ENCODE measurements at places on chromosomes 2 and 18. TPM values are rescaled to one million over a fixed set of nuclear protein-coding genes. Genes with fewer than 3 reads are reported as not detected.

- DNase-seq: no peak
Observed at GRCh38 chr2:98240786-98241398, 105.4 kb upstream of the CNGA3 start.

DNA sequence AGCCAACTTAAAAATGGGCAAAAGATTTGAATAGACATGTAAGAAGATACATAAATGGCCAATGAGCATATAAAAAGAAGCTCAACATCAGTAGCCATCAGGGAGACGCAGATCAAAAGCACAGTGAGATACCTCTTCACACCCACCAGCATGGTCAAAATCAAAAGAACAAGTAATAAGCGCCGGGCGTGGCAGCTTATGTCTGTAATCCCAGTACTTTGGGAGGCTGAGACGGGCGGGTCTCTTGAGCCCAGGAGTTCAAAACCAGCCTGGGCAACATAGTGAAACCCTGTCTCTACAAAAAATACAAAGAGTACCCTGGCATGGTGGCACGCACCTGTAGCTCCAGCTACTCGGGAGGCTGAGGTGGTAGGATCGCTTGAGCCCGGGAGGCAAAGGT lies 4.6 kb upstream of the CIB4 start:
- DNase-seq: no peak

- DNase-seq: no peak
Observed at GRCh38 chr18:14769381-14769780, 21.4 kb downstream of the ANKRD30B start.

DNA sequence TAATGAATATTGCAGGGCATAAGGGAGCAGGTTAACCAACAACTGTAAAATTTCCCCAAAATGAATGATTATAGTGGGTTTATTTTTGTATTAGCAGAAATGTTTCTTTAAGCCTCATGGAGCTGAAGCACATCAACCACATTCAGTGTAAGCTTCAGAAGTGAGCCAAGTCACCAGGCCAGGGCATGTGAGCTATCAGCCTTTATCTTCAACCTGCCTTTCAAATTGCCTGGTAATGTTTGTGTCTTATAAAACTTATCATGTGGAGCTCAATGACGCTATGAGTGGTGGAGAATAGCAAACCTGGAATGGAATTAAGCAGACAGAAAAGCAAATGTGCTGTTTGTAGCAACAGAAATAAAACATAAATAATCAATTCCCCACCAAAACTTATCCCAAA lies 1068.4 kb downstream of the LRP1B start:
- no peak for DNase-seq

- no peak for DNase-seq
Observed at GRCh38 chr2:129239141-129239540, 740.3 kb upstream of the RAB6C start.

DNA sequence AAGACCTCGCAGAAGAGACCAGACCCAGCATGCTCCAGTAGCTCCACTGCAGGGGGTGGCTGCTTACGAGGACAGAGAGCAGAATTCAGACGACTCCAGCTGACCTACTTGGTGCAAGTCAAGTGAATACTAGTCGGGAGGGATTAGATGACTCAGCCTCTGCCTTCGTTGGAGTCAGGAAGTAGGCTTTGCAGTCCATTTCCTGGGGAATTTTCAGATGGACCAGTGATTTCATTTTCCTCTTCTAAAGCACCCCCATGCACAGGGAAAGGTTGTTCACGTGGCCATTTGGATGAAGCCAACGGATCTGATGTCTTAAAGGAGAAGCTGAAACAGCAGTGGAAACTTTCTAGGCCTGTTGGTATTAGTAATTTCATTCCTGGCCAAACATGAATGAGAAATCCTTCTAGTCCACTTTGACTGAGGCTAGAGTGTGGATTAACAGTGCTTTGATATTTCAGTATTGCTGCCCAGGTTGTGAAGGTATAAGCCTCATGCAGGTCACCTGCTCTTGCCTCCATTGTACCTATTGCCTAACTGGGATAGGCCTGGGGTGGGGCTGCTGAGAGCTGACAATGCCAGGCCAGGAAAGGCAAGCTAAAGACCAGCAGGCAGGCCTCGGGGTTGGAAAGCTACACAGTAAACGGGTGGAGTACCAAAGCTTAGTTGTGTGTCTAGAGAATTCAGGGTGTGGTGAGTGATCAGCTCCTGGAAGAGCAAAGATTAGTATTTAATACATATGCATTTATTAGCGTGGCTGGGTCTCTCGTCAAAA lies 117.6 kb upstream of the FOSL2 start:
- no peak for DNase-seq

- DNase-seq: no peak
Observed at GRCh38 chr2:73070643-73071359, 711 bp downstream of the SFXN5 start.

- DNase-seq: no peak
Observed at GRCh38 chr2:170216981-170217380, 39.0 kb downstream of the MYO3B start.

DNA sequence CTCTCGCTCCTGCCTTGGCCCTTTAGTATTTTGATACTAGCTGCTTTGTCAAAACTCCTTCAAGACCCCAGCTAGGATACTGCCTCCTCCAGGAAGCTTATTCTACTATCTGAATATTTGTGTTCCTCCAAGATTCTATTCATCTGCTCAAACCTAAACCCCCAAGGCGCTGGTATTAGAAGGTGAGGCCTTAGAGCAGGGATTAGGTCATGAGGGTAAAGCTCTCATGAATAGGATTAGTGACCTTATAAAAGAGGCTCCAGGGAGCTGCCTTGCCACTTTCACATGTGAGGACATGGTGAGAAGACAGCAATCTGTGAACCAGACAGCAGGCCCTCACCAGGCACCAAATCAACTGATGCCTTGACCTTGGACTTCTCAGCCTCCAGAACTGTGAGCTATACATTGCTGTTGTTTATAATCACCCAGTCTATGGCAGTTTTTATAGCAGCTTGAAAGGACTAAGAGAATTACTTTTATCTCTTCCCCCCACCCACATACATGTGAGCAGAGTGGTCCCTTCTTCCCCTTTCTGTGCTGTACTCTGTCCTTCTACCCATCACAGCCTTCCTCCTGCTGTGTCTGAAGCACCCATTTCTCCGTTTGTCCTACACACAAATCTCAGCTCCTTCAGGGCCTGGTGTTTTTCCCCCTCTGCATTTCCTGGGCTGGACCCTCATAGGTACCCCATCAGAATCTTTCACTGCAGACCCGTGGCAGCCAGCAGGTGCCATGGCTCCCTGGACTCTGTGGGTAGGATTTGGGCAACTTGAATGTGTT lies 54.5 kb downstream of the HS1BP3 start:
- peak; percentile 9 for DNase-seq

DNA sequence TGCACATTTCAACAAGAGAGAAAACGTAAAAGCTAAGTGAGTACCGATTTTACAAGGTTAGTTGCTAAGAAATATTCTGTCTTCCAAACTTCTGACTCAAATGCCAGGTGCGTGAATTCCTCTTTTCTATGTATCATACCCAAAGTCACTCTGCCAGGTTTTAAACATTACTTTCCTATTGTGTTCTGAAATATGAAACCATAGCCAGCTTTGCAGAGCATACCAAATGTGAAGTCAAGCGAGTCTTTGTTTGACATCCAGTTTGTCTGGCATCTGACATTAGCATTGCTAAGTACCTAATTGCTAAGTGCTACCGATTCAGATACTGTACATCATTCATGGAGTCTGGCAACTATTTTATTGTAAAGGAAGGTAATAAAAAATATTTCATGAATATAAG lies 321.9 kb upstream of the GALNT5 start:
- DNase-seq: no peak

GRCh38 chr2:226427538-226428307 lies 371.9 kb downstream of the IRS1 start:
- DNase-seq: no peak

GRCh38 chr2:96734880-96735583 lies 4.8 kb downstream of the LMAN2L start:
- no peak for DNase-seq

- DNase-seq: no peak
Observed at GRCh38 chr2:77831471-77831870, 309.3 kb upstream of the LRRTM4 start.

GRCh38 chr2:61262699-61263098 lies 100.7 kb downstream of the C2orf74 start:
- no peak for DNase-seq

- no peak for DNase-seq
Observed at GRCh38 chr2:188495969-188496431, 204.3 kb downstream of the GULP1 start.

DNA sequence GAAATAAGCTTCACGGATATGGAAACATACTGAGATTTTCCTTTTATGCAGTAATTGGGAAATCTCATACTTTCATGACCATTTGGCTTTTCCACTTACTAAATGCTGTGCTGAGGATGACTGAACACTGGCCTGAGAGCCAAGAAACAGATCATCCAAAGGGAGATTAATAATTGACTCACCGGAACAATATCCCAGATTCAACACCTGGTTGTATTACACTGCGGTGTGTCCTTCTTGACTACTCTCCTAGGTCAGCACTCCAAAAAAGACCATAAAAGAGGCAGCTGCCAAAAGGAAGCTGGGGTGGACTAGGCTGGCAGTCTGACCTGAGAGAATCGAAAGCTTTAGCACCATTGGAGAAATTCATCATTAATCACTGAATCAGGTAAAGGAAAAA lies 469.1 kb downstream of the CBLN2 start:
- no peak for DNase-seq

GRCh38 chr2:232300894-232301387 lies 77.6 kb upstream of the ALPP start:
- DNase-seq: no peak

DNA sequence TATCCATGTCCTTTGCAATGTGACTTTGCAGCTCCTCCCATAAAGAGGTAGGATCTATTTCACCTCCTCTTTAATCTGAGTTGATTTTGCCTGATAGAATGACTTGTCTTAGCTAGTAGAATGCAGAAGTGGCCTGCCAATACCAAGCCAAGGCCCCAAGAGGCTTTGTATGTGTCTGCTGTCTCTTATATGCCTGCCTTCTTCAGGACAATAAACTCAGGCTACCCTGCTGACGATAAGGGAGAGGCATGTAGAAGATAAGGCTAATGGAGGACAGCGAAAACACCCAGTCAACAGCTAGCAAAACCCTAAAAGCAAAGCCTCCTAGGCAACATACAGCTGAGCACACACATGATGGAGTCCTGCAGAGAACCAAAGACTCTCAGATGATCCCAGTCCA lies 1.8 kb upstream of the ZC3H8 start:
- DNase-seq: no peak

- no peak for DNase-seq
Observed at GRCh38 chr18:59929621-59930295, 30.0 kb downstream of the PMAIP1 start.

GRCh38 chr18:43155842-43156241 lies 40.4 kb upstream of the RIT2 start:
- DNase-seq: no peak

DNA sequence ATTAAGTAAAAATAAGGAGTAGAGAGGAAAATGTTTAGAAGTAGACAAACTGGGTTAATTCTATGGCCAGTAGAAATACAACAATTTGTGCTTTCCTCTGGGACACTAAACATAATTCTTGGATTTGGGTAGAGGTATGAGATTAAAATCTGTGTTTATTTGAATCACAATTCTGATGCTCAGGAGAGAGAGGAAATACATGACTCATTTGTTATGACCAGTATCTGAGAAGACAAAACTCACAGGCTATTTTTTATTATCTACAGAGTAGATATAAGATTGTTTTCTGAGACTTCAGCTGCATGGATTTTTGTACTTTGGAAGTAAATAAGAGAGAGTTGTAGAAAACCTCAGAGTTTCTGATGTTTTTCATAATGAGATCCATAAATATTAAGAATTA lies 315.7 kb upstream of the CWC22 start:
- DNase-seq: no peak

GRCh38 chr2:40734797-40735196 lies 282.9 kb upstream of the SLC8A1 start:
- no peak for DNase-seq

DNA sequence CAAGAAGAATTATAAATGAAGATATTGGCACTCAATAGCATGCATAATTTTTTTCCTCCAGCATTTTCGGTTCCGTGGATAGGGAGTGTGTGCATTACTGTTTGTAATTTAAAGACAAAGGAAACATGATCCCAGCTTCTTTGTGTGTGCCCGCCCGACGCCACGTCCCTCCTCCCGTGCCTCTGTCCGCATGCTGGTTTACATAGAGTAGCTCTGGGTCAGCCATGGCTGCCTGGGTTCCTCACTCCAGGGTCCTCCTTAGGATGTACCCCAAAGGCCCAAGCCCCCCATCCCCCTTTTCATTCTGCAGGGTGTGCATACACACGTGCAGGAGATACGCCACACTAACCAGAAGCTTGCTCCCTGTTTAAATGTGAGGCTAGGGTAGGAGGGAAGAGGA lies 214.7 kb downstream of the KLHL29 start:
- no peak for DNase-seq

DNA sequence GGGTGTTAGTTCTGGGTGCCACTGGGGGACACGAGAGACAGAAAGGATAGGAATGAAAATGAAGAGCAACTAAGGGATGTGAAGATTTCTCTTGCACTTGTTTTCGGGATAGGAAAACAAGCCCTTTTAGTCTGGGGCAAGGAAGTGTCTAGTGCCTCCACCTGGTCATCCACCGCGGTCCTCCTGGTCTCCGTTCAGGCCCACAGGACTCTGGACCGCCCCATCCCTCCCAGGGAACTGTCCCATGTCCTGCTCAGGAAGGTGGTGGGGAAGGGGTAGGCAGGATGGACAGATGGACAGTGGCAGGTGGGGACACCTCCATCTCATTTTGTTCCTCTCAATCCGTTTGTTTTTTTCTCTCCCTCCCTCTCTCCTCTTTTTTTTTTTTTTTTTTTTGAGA lies 45.9 kb downstream of the AGAP1 start:
- no peak for DNase-seq

The IGFBP2 gene
- 369 TPM for polyA plus RNA-seq

The NDC80 gene
- 0.99 TPM for polyA plus RNA-seq

The PCARE gene
- polyA plus RNA-seq: 1.3 TPM

The MSTN gene
- 0.34 TPM for polyA plus RNA-seq

The CTLA4 gene
- 0.22 TPM for polyA plus RNA-seq

The IL36A gene
- not detected for polyA plus RNA-seq

The KCNK3 gene
- 2.1 TPM for polyA plus RNA-seq

The VAMP5 gene
- polyA plus RNA-seq: 145 TPM

The FAM124B gene
- polyA plus RNA-seq: 0.90 TPM

The DIPK1C gene
- polyA plus RNA-seq: not detected

The CIB4 gene
- polyA plus RNA-seq: not detected

The FOXD4L1 gene
- not detected for polyA plus RNA-seq

The HNMT gene
- 69.2 TPM for polyA plus RNA-seq

The CDK15 gene
- polyA plus RNA-seq: 0.11 TPM

The CUL3 gene
- 81.2 TPM for polyA plus RNA-seq

The SAG gene
- not detected for polyA plus RNA-seq

The ATOH8 gene
- polyA plus RNA-seq: 18.6 TPM
